Amygdala (tissue), 56 donors: ENCODE measurements at places on chromosomes 4 and X.

DNA sequence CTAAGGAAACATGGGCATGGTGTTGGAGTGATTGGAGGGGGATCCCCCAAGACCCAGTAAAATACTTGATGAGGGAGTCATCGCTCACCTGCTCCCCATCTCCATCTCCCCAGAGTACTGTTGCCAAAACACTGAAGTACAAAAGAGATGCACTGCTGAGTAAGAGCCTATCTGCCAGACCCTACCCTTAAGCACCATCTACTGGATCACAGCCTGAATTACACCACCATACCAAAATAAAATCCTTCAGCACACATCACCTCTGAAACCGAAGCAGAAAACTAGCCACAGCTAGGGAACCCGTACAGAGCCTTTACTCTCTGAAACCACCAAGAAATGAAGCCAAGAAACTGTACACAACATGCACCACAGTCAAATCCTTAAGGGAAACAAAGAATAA lies 466.3 kb upstream of the ACTRT1 start:
- DNase-seq = no peak

DNA sequence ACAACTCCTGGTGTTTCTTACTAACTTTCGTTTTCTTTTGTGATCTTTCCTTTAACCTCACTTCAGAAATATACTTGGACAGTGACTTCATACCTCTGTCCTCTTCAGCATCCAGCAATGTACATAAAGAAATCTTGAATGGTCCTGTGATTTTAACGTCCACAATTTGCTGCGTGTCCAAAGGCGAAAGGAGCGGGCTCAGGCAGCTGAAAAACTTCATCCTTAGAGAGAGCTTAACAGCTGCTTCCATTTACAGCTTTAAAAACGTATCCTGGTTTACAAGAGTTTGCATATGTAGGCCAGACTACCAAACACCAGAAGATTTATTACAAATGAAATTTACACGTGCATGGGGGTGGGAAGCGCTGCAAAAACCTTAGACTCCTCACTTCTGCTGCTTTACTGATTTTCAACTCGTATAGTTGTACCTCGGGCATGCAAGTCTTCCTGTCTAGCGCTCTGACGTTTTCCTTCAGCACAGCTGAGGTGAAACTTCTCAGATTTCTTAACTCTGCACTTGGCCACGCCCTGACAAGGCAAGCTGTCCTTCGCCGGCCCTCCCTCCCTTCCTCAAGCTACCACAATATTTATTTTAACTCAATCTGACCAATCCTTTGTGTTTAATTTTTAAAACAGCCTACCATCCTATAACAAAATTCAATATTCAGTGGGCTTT lies 406.4 kb downstream of the FAM47A start:
- no peak for DNase-seq

DNA sequence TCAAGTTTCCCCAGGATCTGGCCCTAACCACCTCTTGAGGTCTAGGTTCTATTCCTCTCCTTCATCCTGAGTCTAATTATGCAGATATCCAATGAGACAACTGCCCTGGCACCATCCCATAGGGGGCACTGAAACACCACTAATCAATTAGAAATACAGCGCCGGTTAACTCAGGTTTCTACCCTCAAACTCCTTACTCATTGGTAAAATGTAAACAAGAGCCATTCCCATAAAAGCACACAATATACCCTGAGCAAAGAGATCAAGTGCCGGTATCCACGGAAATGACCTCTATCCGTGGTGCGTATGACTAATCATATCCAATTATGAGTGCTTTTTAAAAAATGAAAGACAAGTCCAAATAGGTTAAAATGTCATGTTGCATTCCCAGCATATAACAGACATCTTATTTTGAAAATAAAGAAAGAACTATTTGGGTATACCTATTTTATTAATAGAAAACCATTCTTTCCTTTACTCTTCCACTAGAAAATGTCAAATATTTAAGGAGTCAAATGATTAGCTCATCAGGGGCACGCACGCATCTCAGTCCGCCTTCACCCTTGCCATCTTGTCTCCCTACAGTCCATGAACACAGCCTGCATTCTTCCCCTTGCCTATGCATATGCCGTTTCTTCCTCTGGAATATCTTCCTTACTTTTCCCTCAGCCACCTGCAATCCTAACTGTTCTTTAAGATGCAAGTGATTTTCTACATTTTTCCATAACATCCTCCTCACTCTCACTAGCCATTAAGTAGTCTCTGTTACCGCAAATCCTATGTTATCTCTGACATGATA lies 141.1 kb downstream of the MAML3 start:
- no peak for DNase-seq

DNA sequence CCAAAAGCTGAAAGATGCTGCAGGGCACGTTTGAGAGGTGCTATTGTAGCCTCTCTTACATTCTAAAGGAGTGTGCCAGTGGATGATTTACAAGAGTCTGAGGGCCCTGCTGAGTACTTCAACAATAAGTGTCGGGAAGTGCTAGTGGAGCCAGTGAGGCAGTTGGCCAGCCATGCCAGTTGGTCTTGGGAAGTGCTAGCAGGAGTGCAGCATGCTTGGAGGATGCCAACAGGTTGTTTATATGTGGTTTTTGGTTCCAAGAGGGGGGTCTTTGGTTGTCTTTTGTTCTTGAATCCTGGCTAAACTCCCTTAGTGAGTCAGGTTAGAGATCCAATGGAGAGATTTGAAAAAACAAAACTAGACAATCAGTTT lies 335.3 kb downstream of the PABPC4L start:
- DNase-seq = no peak

DNA sequence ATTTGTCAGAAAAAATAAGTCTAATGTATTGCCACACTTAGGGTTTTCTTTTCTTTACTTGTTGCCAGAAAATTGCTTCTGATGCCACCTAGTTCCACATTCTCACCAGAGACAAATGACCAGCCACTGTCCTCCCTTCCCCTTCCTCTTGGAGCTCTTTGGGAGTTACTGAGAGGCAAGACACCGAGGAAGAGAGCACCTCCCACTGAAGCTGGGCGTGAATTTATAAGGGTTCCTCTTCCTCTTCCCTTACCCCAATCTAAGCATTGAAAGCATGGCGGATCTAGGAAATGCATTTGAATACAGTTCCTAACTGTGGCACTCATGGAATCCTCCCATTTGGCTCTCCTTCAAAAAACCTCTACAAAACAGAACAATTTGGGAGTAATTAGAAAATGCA lies 30.0 kb downstream of the ANXA3 start:
- DNase-seq = no peak

DNA sequence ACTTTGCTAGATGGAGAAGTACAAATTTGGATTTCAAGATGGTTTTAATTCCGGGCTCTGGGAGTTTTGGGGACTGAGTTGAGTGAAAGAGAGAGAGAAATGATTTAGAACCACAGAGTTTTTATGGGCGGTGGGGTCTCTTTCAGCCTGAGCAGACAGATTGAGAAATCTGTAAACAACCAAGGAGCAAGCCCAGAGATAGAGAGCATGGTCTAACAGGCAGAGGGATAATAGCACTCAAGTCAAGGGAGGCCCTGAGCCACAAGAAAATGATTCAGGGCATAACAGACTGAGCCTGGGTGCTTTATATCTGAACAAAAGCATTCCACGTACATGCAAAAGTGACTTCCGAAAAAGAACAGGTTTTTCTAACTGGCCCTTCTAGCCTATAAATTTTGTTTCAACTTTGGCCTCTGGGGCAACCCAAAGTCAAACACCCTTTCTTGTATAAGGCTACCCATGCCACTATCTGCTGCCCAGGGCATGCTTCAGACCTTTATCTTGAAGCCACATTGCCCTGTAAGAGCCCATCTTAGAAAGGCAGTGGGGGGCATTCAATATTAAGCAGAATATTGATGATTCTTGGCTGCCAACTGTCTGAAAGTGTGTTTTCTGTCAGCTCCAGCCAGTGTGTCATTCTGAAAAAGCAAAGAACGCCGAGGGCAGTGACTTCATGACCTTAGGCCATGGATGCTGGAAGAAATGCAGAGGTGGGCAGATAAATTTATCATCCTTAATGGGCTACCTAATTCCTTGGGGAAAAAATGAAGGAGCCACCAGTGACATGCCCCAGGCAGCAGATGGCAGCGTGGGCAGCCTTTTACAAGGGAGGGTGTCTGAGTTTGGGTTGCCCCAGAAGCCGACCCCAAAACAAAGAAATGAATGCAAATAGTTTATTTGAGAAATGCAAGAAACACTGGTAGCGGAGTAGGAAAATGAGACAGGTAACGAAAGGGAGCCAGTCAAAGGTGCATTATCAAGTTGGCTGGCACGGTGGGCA lies 637.6 kb downstream of the MID1IP1 start:
- DNase-seq = no peak

DNA sequence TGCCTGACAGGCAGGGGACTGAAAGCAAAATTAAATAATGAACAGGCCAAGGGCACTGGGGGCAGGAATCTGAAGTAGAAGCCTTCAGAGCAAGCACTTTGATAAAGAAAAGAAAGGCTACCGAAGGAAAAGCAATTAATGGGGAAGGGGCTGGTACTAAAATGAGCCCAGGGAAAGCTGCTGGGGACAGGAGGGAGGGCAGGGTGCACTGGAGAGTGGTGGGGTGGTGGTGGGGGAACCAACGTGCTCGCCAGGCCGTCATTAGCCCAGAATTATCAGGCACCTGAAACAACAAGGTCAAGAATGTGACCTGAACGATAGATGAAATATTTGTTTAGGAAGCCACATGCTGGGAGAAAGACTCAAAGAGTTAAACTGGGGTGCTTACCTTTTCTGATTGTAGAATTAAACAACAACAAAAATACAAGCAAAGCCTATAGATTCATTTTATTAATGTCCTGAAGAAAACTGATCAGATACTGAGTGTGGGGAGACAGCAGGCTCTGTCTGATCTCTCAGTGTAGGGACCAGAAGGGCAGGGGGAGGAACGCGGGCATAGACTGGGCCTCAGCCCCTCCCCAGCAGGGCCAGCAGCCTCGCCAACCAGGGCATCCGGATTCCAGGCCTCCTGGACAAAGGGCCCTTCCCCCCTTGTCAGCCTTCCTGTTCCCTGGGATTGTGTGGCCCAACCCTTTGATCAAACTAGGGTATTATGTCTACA lies 239.7 kb upstream of the KLF3 start:
- no peak for DNase-seq

DNA sequence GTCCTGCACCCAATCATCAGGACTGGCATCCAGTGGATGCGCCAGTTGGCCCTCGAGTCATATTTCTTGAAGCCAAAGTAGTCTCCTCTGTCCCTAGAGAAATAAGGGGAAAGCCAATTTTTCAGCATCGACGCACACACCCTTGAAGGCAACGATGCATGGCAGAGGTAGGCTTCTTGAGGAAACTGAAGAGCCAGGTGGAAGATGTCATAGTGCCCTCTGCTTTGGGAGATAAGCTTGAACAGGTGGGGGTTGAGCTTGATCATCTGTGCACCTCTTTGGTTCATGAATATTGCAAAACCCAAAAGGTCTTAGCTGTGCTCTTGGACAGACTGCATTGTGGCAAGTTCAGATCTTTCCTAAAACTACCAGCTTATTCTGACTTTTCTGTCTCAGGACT lies 34.6 kb upstream of the WDR1 start:
- DNase-seq = no peak

DNA sequence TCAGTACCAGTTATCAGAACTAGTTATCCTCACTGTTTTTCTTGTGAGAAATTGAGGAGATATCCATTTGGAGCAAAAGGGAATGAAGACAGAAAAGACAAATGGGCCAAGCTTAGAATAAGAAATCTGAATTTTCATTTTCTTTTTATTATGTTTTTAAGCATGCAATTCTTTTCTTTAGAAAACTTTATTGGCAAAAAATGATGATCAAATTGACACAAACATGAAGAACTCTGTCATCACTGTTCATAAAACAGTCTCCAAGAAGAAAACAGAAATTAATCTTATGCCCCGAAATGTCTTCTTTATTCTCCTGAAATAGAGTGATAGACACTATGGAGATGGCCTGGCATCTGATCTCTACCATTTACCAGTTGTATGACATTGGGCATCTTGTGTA lies 139.0 kb downstream of the ARHGAP24 start:
- no peak for DNase-seq

DNA sequence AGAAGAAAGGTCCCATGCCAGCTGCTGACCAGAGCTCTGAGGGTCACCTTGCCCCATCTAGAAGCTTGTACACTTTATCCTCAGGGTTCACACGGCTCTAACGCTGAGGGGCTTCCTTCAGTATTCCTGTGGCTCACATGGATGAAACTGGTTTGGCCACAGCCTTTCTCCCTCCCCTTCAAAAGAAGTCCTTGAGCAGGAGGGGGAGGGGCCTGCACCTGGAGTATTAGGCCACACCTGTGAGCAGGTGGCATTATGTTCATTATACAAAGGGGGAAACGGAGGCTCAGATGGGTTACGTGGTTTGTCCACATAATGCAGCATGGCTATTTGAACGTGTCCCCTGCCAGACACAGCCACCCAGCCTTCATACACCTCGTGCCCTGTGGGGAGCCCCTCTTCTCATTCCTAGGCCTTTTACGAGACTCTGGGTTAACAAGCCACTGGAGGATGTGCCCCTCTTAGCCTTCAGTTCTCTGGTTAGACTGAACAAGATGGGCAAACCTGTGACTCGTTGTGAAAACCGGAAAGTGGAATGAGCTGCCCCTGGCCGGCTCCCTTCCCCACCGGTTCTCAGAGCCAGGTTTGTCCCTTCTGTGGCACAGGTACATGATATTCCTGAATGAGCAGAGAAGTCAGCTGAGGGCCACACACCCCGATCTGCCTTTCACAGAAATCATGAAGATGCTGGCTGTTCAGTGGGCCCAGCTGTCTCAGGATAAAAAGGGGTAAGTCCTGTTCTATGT lies 27.2 kb upstream of the JAKMIP1 start:
- no peak for DNase-seq

GRCh38 chr4:11436084-11436483 lies 7.4 kb upstream of the HS3ST1 start:
- DNase-seq = no peak

GRCh38 chrX:101764538-101764937 lies 104.9 kb upstream of the ARMCX2 start:
- DNase-seq = no peak

DNA sequence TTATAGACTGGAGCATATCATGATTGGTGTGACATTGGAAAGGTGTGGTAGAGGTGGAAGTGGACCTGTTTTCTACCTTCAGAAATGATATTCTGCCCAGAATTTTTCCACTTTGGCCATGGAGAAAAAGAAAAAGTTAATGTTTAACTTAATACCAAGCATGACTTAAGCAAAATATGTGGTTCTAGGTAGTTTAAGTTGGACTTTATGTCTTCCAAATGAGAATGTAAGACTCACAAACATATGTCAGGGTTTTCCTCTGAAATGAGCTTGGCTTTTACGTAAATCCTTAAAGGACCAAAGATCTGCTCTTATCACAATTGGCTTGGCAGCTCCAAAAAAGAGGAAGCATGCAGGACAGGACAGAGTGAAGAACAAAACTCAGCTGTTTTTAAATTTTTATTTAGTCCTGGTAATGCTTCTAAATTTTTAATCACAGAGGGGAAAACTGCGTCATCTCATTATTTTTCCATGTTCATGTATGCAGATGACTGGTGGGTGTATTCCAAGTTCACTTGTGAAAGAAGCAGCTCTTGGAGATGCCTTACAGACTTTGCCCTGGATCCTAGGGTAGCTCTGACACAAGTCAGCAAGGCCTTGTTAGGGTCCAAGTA lies 98.2 kb downstream of the ANK2 start:
- no peak for DNase-seq

DNA sequence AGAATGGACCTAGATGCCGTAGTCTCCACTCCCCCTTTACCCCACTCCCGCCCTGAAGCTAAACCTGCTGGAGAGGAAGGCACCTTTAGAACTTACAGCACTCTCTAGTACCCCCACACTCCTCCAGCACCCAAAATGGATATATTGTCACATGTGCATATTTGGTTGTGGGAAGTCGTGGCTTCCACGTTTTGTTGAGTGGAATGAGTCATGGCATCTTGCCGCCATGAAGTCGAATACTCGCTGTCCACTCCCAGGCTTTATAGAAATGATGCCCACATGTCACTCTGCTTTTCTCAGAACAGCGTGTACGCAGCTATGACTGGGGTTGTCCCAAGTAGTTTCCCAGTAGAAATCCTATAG lies 545 bp downstream of the ABCE1 start:
- DNase-seq = no peak
